ENCODE measurements at places on chromosomes 6 and 20. TPM values are rescaled to one million over a fixed set of nuclear protein-coding genes. Genes with fewer than 3 reads are reported as not detected.

GRCh38 chr20:4465855-4466545 is 255.7 kb upstream of the PRND start:
- DNase-seq = no peak

DNA sequence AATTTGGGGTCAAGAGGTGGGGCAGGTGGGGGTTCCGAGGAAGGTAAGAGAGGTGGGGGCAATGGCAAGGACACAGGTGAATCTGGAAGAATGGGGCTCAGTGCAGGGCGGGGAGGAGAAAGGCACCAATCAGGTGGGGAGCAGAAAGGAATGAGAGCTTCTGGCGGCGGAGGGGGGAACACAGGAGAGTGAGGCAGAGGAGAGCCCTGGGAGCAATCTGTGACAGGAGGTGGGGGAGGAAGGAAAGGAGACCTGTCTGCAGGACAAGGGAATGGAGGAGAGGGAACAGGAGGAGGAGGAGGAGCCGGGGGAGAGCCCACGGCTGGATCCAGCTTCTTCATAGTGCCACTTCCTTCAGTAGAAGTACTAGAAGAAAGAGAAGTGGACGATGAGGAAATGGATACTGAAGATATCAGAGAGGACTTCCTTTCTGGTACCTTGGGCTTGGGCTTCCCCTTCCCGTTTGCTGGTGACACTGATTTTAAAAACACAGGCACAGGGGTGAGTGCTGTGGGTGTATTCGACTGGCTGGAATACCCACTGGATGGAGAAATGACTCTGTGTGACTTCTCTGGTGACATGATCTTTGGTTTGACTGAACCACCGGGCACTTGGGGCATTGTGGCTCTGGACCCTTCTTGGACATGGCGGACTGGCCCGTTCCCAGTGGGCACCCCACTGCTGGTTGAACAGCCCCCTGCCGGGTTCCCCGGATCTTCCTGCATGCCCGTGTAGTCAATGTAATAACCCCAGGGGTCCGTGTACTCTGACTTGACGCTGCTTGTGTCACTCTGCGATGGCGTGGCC is 27.4 kb downstream of the HEBP2 start:
- no peak for DNase-seq

DNA sequence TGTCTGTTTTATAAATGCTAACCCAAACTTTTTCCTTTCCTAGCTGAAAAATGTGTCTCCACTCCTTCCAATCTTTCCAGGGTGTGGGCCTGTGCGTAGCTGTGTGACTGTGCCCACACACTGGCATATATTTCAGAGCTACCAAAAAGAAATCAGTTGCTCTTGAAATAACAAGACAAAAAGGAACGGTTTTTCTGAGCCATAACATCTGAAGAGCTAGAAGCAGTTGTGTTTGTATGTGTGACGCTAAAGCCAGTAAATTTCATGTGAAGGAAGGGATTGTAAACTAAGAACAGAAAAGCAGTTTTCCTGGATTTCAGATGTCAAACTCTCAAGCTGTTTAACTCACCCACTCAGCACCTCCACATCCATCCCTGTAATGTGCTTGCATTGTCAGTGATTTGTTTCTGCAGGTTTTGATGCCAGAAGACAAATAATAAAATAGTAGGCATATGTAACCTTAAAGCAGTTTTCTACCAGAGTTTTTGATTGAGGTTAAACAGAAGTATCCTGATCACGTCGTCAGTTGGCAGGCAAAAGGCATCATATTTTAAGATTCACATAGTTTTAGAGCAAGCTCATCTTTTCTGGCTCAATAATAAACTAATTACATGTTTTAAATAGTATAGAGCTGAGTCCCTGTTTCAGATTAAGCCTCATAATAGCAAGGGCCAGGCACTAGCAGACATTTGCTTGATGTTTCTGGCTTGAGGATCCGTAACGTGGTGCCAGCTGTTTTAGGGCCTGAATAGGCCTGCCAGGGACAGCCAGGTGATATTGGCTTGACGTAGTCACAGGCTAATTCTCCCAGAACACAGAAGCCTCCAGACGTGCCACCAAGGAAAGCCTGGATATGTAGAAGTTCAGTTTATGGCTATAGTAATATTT is 90.9 kb downstream of the FOXO3 start:
- DNase-seq = no peak

CCDC170 gene
- not detected for total RNA-seq

GRCh38 chr20:7966176-7966575 is 25.9 kb upstream of the HAO1 start:
- DNase-seq = no peak

Measured in Daoy (cell line).